NCI-H2171 treated with DMSO at 0.1 percent for 48 hours (cell line): ENCODE measurements at places on chromosomes 11 and 22.
A peak's percentile ranks its signal among the peaks of the same experiment; 100 is the strongest.

GRCh38 chr11:65887723-65888162 lies 528 bp downstream of the FIBP start:
- DNase-seq, result no peak

GRCh38 chr11:7056828-7057513 lies 31.8 kb upstream of the RBMXL2 start:
- DNase-seq, result no peak

GRCh38 chr11:122165607-122166371 lies 49.8 kb upstream of the BLID start:
- no peak for DNase-seq

DNA sequence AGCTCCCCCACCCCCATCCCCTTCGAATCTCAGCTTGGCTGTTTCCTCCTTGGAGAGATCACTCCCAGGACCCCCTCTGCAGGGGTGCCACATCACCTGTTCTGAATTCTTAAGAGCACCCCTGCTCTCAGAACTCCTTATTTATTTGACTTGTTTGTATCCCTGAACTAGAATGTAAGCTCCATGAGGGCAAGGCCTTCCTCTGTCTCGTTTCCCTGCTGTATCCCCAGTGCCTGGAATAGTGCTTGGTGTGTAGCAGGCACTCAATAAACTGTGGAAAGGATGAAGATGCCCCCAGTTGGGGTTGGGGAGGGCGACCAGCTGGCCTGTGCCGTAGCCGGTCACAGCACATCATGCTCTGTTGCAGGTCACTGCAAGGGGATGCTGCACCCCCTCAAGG lies 3.6 kb upstream of the MDK start:
- DNase-seq, result no peak

DNA sequence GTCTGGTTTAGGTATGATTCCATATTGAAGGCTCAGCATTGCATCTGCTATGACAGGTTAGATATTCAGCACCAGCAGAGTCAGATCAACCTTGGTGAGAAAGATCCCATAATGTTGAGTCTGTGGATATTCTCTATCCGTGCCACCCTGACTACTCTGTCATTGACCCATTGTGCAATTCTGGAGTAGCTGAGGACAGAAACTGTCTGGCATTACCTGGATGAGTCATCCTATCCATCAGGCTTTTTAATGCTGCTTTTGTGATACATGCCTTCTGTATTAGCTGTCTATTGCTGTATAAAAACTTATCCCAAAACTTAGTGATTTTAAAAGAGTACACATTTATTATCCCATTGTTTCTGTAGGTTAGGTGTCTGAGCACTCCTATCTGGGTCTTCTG lies 189.1 kb upstream of the FAT3 start:
- DNase-seq, result no peak

DNA sequence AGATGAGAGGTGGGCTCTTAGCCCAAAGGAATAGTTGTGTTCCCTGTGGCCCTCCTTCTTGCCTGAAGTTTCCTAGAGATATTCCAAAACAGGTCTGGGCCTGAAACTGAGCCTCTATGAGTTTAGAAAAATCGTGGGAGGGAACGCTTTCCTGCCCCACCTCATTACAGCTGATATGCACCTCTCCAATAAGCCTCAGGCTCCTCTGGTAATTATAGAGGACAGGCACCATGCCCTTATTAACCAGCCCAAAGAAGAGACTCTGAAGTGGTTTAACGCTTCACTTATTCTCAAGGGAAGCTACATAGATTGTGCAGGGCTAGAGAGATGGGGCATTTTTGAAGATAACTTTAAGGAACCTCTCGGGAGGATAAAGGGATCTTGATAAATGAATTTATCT lies 3.4 kb upstream of the MPZL2 start:
- DNase-seq, result no peak

DNA sequence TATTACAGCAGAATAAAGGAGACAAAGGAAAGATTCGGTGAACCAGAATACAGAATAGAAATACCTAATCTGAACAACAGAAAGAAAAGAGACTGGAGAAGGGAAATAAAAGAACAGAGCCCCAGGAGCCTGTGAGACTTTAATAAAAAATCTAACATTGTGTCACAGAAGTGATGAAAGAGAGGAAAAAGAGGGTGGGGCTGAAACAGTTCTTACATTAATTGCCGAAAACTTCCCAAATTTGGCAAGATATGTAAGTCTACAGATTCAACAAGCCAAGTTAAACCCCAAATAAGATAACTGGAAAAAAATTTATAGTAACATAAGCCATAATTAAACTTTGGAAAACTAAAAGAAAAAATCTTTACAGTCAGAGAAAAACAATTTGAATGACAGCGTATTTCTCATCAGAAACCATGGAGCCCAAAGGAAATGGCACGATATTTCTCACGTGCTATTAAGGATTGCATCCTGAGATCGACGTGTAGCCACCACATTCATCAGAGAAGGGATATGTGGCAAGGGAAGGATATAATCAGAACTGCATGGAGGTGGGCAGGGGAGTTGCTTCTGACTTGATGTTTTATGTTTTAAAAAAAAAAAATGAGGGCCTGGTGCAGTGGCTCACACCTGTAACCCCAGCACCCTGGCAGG lies 73.9 kb downstream of the SGSM3 start:
- DNase-seq, result no peak

DNA sequence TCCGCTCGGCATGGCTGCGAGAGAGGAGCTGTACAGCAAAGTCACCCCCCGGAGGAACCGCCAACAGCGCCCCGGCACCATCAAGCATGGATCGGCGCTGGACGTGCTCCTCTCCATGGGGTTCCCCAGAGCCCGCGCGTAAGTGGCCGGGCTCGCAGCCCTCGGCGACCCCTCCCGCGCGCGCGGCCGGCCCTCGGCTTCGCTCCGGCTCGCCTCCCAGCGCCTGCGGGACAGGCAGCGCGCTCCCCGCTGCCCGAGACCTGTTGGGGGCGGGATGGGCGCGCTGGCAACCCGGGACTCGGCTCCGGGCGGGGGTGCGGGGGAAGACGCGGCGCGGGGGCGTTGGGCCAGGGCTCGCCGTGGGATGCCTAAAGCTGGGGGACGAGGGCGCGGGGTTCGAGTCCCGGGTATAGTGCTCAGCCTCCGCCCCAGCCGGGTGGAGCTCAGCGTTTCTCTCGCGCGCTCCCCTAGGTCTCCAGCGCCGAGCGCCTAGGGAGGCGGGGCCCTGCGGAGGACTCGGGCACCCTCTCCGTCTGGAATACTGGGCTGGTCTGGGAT lies 630 bp downstream of the UBASH3B start:
- peak; percentile 66 for DNase-seq

- peak; percentile 65 for DNase-seq
Observed at GRCh38 chr22:29717789-29718188, 2.0 kb upstream of the CABP7 start.

DNA sequence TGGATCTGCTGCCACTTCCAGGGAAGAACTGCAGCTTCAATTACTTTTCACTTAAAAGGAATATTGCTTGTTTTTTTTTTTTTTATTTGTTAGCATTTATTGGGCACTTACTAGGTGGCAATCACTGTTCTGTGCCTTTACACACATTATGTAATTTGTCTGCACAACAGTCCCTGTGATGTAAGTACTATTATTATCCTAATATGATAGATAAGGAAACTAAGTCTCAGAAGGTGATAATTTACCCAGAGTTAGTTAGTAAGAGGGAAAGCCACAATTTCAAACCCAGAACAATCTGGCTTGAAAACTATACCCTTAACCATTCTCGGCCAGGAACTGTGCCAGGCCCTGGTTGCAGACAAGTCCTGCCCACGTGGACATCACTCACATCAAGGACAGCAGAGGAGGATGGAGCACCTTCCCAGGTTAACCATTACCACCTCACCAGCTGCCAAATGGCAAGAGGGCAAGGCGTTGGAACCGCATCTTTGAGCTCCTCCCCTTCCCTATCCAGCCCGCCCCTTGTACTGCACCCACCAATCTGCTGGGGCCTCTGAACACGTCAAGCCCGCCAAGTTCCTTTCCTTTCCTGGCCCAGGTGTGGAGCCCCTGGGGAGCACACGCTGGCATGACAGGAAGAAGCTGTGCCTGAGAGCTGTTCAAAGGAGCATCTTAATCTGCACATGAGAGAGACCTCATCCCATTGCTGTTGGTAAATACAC lies 78.4 kb downstream of the NAV2 start:
- DNase-seq, result no peak

DNA sequence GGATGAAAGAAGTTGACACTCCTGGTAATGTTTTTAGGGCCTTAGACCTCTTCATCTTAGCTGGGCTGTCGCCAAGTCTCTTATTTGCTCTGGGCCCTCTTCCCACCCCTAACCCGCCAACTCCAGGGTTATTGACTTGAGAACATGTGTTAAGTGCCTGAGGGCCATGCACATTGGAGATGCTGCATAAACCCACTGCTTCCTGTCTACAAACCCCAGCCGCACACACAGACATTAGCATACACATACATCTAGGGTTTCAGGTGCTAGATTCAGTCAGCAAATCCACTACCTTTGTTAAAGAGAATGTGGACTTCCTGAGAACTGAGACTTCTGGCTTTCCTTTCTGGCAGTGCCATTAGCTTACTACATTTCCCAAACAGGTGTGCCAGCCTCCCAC lies 817 bp downstream of the PANX3 start:
- DNase-seq, result no peak

DNA sequence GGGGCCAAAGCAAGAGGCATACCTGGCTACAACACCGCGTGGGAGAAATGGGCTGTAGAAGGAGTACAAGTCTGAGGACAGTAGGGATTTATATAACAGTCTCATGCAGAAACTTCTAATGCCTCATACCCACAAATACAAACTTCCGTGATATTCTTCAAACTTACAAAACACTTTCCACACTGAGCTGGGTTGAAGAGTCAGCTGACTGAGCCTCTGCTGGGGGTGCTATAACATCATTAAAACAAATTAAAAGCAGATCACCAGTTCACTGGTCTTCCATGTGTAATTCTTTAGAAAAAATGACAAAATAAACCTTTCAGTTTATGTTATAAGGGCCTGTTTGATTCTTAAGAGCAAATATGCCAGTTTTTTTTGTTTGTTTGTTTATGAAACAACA lies 92.0 kb downstream of the MUC15 start:
- no peak for DNase-seq

DNA sequence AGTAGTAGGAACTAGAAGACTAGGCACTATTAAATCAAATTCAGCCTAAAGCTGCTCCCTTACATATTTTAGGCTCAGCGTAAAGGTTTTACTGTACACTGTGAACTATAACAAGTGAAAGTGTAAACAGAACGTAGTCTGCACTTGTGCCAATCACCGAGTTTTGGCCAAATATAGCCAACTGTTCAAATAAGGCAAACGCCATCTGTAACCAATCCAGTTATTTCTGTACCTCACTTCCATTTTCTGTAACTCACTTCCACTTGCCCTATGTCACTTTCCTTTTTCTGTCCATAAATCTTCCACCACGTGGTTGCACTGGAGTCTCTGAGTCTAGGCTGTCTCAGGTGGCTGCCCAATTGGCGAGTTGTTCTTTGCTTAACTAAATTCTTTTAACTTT lies 2132.2 kb downstream of the LRRC4C start:
- no peak for DNase-seq

DNA sequence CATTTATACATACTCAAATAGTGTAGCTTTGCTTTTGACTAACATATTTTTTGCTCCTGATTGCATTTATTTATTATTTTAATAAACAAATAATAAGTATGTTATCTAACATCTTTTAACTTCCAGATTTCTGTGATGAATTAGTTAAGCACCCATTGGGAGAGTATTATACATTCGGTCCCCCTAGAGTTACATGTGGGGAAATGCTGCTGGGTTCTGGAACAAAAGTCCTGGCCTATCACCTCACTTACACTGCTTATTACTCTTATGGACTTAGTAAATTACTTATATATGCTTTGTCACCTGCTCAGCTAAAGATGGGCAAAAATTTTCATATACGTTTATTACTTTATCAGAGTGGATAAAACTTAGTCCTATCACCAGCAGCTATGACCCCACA lies 1163.0 kb downstream of the FAM181B start:
- DNase-seq, result no peak

GRCh38 chr11:2525941-2526807 lies 81.4 kb downstream of the KCNQ1 start:
- no peak for DNase-seq

GRCh38 chr11:79939111-79939510 lies 498.3 kb upstream of the TENM4 start:
- DNase-seq, result no peak

GRCh38 chr11:64419818-64420485 lies 61.0 kb downstream of the RPS6KA4 start:
- DNase-seq, result peak; percentile 80

GRCh38 chr22:49364398-49364797 lies 463.3 kb downstream of the BRD1 start:
- no peak for DNase-seq

DNA sequence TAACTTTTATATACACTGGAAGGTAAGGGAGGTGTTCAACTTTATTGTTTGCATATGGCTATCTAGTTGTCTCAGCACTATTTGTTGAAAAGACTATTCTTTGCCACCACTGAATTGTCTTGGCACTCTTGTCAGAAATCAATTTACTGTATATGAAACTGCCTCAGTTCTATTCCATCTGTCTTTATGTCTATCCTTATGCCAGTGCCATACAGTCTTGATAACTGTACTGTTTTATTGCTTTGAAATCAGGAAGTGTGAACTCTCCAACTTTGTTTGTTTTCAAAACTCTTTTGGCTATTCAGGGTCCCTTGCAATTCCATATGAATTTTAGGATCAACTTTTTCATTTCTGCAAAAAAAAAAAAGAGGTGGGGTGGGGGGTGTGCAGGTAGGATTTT lies 77.2 kb downstream of the PRSS23 start:
- no peak for DNase-seq

DNA sequence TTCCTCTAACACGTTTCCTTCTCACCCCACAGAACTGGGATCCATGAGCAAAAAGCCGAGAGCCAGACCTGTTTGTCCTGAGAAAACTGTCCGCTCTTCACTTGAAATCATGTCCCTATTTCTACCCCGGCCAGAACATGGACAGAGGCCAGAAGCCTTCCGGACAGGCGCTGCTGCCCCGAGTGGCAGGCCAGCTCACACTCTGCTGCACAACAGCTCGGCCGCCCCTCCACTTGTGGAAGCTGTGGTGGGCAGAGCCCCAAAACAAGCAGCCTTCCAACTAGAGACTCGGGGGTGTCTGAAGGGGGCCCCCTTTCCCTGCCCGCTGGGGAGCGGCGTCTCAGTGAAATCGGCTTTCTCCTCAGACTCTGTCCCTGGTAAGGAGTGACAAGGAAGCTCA lies 24.0 kb downstream of the CD5 start:
- DNase-seq, result no peak

DNA sequence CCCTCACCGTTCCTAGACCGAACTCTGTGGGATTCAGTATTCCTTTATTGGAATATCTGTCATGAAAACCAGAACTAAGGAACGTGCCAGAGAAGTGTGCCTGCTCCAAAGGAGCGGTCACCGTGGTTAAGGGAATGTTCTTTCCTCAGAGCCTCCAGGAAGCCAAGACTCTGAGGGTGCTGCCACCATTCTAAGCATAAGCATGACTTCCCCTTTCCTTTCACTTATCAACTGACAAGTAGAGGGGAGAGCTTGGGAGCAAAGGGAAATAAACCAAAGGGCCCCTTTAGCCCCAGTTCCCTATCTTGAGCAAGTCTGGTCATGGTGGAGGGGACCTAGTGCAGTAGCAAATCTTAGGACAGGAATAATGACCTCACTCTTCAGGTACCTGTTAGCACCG lies 26.8 kb downstream of the CTR9 start:
- DNase-seq, result no peak

- DNase-seq, result no peak
Observed at GRCh38 chr11:76241243-76242000, 35.1 kb upstream of the WNT11 start.
